ENCODE measurements at places on chromosomes 1 and 21.
A peak's percentile ranks its signal among the peaks of the same experiment; 100 is the strongest.

DNA sequence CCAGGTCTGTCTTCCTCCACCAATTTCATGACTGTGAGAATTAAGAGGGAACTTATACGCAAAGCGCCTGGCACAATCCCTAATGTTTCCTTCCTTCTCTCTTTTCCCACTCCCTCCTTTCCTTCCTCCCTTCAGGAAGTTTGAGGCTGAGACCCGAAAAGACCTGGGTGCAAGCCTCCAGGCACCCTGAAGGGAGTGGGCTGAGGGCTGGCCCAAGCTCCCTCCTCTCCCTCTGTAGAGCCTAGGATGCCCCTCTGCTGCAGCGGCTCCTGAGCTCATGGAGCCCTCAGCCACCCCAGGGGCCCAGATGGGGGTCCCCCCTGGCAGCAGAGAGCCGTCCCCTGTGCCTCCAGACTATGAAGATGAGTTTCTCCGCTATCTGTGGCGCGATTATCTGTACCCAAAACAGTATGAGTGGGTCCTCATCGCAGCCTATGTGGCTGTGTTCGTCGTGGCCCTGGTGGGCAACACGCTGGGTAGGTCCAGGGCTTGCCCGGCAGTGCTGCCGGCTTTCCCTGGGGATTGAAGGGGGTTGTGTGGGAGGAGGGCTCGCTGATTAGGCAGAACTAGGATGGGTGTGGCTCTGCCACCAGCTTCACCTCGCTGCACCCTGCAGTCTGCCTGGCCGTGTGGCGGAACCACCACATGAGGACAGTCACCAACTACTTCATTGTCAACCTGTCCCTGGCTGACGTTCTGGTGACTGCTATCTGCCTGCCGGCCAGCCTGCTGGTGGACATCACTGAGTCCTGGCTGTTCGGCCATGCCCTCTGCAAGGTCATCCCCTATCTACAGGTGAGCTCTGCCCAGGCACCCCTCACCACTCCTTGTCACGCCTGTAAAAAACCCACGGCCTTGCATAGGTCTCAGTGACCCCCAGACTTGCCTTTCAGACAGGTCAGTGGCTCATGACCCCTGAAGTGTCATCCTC lies 1.7 kb downstream of the HCRTR1 start:
- no peak for DNase-seq

DNA sequence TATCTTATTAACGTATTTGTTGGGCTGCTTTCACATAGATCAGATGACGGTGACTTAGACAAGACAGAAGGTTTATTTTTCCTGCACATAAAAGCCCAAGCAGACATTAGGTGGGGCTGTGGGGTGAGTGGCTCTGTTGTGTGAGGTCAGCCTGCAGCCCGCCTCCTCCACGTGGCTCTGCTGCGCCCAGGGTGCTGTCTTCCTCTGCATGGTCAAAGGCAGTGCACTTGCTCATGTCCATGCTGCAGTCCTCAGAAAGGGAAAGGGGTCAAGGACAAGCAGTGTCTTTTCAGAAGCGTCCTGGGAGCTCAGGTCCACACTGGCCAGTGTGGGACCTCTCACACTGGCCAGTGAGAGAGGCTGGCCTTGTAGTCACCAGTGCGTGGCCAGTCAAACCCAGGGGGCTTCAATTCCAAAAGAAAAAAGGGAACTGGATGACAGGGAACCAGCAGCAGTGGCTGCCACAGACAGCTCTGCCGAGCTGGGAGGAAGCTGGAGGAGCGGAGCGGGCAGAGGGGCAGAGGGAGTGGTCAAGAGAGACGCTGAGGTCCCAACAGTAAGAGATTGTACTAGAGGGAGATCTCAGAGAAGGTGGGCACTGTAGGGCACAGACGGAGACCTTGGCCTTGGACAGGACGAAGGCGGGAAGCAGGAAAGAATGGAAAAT lies 35.9 kb upstream of the SLC45A1 start:
- DNase-seq, result no peak

DNA sequence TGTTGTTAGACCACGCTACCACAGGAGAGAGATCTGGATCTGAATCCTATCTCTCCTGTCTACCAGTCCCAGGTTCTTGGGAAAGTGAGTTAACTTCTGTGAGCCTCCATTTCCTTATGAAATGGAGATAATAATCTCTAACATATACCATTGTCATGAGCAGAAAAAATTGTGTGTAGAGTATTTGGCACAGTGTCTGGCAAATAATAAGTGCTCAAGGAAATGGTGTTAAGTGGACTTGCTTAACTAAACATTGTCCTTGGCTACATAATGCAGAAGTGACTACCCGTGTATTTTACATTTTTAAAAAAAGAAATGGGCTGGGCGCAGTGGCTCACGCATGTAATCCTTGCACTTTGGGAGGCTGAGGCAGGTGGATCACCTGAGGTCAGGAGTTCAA lies 217.4 kb downstream of the KCNH1 start:
- DNase-seq, result no peak

GRCh38 chr1:29259802-29260441 lies 23.6 kb downstream of the PTPRU start:
- peak; percentile 38 for DNase-seq

DNA sequence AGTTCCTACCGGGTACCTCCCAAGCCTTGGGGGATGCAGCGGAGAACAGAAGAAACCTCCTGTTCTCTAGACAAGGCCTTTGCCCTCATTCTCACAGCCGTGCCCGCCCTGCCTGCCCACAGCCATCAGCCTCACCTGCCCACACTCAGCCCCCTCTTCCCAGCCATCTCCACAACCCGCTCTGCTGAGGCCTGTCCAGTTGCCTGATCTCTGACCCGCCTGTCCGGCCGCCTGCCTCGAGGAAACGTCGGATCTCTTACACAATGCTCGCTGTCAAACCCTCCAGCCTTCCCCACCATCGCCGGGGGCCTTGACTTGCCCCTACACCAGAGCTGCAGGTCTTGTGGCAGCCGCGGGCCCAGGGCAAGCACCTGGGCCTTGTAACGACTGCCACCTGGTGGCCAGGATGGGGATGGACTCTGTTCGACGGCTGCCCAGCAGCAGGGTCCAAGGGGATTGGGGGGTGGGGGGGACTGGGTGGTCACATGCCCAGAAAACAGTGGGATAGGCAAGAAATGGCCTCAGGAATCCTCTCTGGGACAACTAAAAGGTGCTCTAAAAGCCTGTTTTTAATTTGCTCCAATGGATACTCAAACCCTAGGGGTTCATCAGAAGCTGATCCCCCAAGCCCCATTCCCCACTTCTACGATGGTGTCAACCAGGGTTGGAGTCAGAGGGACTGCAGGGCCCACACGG lies 31.0 kb downstream of the SLC45A1 start:
- DNase-seq, result peak; percentile 73

DNA sequence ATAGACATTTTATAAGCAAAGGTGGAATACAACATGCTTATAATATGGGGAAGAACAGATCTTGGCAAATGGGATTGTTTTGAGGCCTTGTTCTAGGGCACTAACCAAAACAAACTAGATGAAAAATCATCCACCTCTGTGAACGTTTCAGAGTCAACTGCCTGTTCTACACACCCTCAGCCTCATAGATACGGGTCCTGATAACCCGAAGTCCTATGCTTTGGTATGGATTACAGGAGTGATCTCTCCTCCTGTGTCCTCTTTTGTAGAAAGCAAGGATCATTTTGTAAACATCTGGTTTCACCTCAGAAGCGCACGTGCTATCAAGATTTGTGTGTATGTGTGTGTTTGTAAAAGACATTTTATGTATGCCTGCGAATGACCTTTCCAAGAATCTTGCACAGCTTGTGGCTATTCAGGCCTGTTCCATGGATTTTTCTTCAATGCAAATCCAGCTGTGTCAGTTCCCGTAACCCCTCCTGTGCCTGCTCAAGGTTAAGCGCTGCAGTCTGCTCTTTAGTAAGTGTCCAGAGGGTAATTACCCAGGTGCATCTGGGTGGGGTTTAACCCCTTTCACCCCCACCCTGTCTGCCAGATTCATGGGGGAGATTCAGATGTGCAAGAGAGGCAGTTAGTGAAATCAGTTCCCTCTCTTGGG lies 132.4 kb downstream of the ROR1 start:
- DNase-seq, result no peak

- DNase-seq, result no peak
These were observed 1.1 kb upstream of the ZNF692 start for GRCh38 chr1:248860007-248860406.

DNA sequence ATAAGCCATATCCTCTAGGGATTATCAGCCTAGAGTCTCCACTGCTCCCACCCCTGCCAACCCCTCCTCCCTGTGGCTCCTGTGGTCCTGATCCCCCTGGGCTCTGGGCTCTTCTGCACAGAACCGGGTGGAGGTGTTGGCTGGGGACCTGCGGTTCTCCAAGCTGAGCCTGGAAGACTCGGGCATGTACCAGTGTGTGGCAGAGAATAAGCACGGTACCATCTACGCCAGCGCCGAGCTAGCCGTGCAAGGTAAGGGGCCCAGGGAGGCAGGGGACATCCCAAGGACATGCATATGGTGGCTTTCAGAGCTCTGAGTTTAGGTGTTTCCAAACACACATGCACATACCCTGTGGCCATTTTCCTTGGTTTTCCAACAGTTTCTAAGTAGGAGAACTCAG lies 19.3 kb downstream of the CNTN2 start:
- no peak for DNase-seq

- no peak for DNase-seq
These were observed 110.2 kb upstream of the FGGY start for GRCh38 chr1:59186656-59187055.

DNA sequence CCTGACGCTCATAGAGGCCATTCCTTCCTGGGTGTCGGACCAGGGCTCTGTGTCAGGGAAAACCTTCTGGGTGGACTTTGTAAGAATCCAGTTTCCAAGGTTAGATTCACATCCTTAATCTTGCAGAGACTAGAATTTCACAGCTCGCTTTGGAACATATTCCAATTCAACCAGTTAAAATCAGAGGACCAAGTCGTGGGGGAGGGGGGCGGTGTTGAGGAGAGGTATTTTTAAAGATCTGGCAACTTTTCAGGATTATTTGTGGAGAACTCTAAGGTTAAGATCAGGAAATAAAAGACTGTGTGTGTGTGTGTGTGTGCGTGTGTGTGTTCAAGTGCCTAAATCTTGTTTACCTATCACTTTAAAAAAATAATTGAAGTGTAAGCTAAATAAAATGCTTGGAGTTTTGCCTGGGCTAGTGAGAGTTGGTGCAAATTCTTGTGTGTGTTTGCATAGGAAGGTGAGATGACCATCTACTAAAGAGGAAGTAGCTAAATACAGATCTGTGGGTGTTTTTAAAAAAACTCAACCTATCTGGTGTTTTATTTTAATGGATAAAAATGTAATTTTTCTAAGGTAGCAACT lies 21.8 kb downstream of the TENT5C start:
- no peak for DNase-seq

DNA sequence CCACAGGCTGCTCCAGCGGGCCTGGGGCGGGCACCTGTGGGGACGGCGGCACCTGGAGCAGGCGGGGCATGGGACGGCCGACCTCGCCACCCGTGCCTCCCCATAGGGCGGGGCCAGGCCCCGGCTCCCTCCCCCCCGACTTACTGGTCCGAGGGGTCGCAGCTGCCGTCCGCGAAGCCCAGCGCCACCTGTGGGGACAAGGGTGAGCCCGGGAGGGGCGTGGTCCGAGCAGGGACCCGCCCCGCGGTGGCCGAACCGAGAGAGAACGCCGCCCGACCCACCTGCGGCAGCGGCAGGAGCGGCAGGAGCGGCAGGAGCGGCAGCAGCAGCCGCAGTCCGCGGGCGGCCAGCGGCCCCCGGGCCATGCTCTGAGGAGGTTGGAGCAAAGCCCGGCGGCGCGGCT lies at the start of gene TMEM52:
TMEM52 (minus strand) TSS at position 379 of the 403 bp plus-strand sequence; CDS start at position 365, 14 bp downstream.
- DNase-seq, result no peak

DNA sequence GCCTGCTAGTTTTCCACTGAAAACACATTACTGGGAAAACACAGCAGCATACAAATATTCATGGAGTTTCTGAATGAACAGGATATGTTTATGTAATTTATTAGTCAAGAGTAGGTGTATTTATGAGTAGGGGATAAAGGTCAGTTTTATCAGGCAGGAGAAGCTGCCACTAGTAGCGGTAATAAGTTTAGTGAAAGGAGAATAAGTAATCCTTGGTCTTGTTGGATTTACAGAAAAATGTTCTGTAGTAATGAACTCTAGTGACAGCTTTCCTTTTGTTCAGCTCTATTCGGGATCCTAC lies 1.2 kb downstream of the MAST2 start:
- DNase-seq, result no peak

GRCh38 chr1:235078480-235079381 lies 49.9 kb downstream of the TOMM20 start:
- no peak for DNase-seq

GRCh38 chr1:109389638-109390341 lies 7.9 kb downstream of the SORT1 start:
- no peak for DNase-seq

DNA sequence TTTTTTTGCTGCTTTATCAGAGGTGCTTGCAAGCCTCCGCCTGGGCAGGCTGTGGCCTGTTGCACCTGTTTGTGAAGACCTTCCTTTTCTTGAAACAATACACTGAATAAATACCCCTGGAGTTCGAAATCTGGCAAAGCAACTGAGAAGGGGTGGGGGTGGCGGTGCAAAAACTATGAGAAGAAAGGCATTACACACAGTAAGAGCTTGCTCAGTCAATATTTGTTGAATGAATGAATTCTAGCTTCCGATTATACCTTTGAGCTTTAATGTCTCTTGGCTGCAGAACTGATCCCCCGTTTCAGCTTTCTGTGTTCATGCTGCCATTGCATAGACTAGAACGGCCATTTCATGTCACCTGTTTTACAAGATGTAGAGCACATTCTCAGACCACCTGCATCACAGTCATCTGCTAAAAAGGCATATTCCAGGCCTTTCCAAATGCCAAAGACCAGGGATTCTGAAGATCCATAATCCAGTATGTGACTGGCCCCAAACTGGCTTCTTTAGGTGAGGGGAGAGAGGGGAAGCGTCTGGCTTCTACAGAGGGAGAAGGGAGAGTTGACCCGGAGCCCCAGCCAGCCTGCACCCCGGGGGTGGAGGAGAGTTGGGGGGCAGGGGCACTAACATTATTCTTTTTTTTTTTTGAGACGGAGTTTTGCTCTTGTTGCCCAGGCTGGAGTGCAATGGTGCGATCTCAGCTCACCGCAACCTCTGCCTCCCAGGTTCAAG lies 111.5 kb downstream of the ETS2 start:
- DNase-seq, result no peak

DNA sequence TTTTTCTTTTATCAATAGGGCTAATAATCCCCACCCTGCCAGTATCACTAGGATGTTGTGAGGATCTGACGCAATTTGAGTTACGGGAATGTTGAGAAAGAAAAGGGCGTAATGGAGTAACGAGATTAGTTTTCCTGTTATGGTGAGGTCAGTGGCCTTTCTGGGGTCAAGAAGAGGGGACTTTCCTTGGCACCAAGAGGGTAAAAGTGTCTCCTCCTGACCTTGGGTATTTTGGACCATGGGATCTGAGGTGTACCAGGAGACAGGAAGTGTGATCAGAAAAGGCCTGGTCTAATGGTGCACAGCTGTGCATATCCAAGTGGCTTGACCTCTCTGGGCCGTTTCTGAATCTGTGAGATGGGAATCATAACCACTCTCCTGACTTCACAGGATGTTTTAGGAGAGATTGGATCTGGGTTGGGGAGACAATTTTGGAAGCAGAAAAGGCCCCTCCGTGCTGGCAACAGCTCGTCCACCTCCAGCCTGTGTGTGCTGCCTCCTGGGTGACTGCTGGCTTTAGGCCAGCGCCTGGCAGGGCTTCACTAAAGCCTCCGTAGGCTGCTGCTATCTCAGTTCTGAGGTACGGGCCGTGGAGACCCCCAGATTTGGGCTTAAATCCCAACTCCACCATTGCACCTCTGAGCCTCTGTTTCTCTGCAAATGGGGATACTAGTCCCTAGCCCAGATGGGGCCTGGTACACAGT lies 37.1 kb downstream of the ALPL start:
- no peak for DNase-seq
